ENCODE measurements at places on chromosomes 1 and 21.

DNA sequence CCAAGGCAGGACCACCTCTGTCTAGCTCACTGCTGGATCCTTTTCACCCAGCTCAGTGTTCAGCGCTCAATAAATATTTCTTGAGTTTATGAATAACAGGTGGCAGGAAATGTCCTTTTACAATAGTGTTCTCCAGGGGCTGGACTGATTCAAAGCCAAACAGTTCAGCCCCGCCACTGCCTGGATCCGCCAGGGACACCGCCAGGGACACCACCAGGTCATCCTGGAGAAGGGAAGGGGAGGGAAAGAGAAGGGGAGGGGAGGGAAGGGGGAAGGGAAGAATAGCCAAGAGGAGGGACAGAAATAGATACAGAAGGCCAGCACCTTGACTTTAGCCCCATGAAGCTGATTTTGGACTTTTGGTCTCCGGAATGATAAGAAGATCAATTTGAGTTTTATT, 255.6 kb downstream of the GRIK3 start:
- no peak for DNase-seq

GRCh38 chr1:222896630-222897526, 82.0 kb downstream of the DISP1 start:
- DNase-seq, result no peak

DNA sequence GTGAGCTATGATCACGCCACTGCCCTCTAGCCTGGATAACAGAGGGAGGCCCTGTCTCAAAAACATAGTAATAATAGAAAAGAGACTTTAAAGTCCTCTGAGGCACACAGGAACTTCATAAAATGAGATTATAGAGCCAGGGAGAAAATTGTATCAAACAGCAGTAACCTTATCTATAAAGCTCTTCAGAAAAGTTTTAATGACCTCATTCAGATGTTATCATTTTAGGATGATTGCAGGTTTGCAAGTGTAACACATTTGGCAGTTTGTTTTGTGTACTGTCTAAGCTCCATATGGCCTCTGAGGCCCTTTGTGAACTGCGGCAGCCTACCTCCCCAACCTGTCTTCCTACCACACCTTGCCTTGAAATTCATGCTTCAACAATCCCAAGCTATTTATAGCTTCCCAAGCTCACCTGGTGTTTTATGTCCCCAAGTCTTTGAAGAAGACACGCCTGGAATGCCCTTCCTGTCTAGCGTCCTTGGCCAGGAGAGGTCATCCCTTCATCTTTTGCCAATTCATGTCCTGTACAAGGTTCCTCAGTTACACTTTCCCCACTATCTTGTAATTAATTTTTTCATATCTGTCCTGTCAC, 8.5 kb upstream of the AKNAD1 start:
- DNase-seq, result no peak

- peak; percentile 47 for DNase-seq
These were observed 15.2 kb downstream of the BCAN start for GRCh38 chr1:156656806-156657740.

DNA sequence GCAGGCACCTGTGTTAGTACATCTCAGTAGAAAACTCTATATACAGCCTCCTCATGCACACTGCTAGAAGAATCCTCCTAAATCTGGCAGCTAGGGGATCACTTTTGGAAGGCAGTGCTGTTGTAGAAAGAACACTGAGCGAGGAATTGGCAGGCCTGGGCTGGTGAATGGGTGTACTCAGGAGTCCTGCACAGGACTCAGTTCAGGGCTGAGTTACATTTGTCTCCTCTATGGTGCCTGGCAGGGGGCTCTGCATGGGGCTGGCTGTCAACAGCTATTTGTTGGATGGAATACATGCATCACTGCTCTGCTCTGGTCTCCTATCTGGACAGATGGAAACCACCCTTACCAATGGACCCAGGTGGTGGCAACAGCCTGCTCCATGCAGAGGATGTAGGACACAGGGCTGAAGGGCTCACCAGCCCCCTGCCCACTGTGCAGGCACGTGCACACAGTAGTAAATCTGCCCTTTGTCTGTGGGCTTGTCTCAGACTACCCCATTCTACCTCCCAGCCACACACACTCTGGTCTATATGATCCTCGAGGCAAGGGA, 74.2 kb downstream of the LRIG2 start:
- no peak for DNase-seq

DNA sequence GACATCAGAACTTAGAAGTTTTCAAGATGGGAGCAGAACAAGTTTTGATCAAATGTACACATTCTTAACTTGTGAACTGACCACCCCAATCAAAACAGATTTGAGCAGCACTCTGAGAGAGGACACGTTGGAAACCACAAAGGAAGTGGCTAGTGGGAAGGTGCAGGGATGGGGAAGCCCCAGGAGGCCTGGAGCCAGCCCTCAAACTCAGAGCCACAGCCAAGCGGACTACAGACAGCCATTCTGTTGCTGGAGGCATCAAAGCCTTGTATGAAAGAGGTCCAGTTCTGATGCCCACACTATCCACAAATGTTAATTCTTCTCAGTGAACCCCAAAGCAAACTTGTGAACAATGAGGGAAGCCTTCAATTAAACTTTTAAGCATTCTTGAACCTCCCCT, 143.6 kb upstream of the RAB4A start:
- no peak for DNase-seq

- DNase-seq, result no peak
These were observed 2.6 kb downstream of the PRELP start for GRCh38 chr1:203478231-203478630.

- DNase-seq, result no peak
These were observed 330.9 kb downstream of the CHRM3 start for GRCh38 chr1:239717097-239717917.

DNA sequence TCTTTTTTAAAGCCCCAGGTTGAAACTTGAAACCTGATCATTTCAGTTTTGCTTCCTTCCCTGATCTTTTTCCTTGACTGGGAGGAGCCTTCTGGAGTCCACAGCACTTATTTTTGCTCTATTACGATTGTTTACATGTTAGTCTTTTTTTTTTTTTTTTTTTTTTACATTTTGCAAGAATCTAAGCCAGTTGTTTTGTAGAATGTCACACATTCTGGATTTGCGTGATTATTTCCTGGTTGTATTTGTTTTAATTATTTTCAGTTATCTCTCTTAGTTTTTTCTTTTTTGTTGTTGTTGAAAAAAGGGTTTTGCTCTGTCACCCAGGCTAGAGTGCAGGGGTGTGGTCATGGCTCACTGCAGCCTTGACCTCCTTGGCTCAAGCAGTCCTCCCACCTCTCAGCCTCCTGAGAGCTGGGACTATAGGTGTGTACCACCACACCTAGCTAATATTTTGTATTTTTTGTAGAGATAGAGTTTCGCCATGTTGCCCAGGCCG, 32.8 kb downstream of the OSBPL9 start:
- no peak for DNase-seq

DNA sequence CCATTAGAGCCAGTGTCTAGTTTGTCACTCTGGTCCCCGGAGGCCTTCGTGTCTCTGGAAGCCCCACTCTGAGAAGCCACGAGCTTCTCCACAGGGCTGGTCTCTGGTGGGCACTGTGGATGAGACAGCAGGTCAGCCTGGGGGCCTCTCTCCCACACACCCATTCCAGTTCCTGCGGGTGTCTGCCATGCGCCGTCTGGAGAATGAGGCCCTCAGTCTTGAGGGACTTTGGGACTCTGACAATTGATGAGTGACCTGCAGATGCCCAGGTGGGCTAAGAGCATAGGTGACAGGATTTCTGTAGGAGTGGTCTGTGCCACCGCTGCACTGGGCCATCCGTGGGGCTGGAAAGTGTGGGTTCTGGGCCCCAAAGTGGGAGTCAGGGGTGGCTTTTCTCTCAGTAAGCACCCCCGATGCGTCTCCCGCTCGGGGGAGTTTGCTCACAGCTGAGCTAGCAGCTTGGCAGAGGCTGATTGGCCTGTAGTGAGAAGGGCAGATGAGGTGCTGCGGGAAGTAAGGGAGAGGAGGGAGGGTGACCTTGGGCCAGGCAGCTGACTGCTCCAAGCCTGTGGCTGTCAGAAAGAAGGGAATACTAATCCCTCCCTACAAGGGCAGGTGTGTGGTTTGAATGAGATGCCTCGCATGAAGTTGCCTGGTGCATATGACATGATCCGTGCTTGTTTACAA, 26.4 kb downstream of the LHX4 start:
- DNase-seq, result no peak

DNA sequence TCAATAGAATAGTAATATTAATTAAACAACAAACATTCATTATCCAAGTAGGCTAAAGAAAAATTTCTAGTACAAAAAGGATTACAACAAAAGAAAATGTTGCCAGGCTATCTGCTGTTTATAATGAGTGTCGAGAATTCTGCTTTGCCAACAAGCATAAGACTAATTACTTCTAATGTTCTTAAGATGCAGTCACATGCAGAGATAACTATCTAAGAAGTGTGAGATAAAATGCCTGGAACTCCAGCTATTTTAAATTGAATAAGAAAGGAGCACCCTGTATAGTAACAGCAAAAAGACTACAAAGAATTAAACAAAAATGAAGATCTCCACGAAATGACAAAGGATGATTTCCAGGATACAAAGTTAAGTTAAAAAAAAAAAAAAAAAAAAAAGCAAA, 59.9 kb downstream of the APP start:
- DNase-seq, result no peak

GRCh38 chr1:108179018-108179417, 21.1 kb downstream of the SLC25A24 start:
- no peak for DNase-seq

- no peak for DNase-seq
These were observed 36.9 kb downstream of the EIF2D start for GRCh38 chr1:206575165-206575893.

GRCh38 chr1:91569411-91570119, 68.9 kb downstream of the CDC7 start:
- DNase-seq, result no peak

GRCh38 chr1:200886594-200886993, 8.1 kb upstream of the INAVA start:
- DNase-seq, result no peak

Measured in stimulated activated CD8-positive, alpha-beta memory T cell treated with anti-CD3 and anti-CD28 coated beads, Interleukin-4, amount 100 ng/mL, for 4 hours (primary cell).